NCI-H2029 (cell line): ENCODE measurements at places on chromosomes 4 and X.
A peak's percentile ranks its signal among the peaks of the same experiment; 100 is the strongest.

GRCh38 chrX:31228909-31229308 is 157.1 kb upstream of the FTHL17 start:
- no peak for DNase-seq

- DNase-seq, result no peak
Measured at GRCh38 chr4:88674979-88675378, 22.6 kb downstream of the NAP1L5 start.

- no peak for DNase-seq
Measured at GRCh38 chr4:19327364-19327763, 924.3 kb upstream of the SLIT2 start.

DNA sequence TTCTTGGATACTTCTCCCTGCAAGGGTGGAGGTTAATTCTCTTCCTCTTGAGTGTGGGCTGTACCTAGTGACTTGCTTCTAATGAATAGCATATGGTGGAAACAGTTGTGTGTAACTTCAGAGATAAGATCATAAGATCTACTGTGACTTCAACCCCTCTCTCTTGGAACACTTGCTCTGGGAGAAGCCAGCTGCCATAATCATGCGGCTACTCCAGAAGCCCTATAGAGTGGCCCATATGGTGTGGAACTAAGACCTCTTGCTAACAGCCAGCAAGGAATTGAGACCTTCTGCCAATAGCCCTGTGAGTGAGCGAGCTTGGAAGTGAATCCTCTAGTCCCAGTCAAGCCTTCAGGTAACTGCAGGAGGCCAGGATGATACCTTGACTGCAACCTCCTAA is 81.1 kb downstream of the RBMX2 start:
- no peak for DNase-seq

- peak; percentile 33 for DNase-seq
Measured at GRCh38 chr4:158996669-158997074, 106.2 kb upstream of the RAPGEF2 start.

DNA sequence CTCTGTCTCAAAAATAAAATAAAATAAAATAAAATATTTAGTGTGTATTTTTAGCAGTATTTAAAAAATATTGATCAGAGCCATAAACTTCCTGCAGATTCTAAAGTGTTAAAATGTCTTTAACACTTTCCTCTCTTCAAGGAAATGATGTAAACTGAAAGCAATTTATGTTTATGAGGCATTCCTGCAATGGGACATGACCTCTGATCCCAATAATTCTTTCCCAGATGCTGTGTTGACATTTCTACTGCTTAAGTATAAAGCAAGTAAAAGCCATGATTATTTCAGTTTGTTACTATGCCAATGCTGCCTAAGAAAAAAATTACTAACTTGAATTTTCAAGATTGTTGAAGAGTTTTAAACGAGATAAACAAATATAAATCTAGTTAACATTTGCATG is 29.0 kb downstream of the COQ2 start:
- DNase-seq, result no peak

DNA sequence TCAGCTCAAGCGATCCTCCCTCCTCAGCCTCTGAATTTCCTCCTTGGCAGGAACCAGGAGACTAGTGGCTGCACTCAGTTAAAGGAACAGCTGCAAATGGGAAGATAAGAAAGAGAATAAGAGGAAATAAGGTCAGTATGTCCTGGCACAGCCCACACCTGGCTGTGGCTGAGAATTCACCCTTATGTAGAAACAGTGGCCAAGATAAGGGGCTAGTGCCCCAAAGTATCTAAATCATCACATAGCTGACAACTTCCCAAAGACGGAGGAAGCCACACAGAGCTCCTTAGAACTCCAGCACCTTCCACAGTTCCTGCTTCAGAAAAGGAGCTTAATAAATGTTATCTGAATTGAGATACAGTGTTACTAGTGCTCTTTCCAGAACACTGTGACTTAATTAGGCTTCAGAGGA is 2.3 kb upstream of the CHIC2 start:
- DNase-seq, result no peak

GRCh38 chrX:124010566-124010965 is 49.1 kb downstream of the STAG2 start:
- DNase-seq, result no peak

GRCh38 chr4:113901994-113902787 is 77.3 kb downstream of the ARSJ start:
- DNase-seq, result no peak

DNA sequence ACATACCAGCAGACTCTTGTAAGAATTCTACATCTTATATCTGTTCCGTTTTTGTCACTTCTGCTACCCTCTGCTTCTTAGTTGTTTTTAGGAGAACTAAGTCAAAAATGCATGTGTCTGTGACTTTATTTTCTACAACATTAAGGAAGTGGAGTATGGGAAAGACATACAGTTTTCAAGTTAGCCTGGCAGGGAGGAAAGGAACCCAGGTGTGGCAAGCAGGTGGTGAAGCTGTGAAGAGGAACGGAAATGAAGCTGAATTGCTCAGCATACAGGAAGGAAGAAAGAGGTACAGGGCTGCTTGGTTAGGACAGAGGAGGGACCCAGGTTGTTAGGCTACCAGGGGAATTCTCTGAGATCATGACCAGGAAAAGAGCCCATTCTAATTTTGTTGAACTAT is 9.4 kb downstream of the GPRIN3 start:
- DNase-seq, result peak; percentile 24
